ENCODE measurements at places on chromosomes 5 and 9.
A peak's percentile ranks its signal among the peaks of the same experiment; 100 is the strongest.

DNA sequence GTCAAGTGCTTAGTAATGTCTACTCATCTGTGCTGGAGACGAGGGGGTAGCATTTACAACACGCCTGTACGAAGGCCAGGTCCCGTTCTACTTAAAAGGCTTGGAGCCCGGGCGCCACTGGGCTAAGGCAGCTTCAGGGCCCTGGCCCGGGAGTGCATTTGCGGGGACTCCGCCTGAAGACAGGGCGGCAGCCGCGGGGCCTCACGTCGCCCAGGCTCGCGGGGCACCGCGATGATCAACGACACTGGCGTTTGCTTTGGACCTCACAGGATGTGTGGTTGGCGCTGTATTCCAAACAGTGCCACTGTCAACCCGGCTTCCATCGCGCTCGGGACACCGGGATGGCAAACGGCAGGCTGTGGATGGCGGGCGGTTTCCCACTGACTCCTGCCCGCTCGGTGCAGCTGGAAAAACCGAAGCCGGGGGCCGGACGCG, 1.1 kb upstream of the TENT4A start:
- peak; percentile 64 for DNase-seq

- DNase-seq, result no peak
Measured at GRCh38 chr5:110086658-110087388, 397.1 kb downstream of the MAN2A1 start.

- no peak for DNase-seq
Measured at GRCh38 chr5:32638309-32638708, 53.0 kb downstream of the SUB1 start.

DNA sequence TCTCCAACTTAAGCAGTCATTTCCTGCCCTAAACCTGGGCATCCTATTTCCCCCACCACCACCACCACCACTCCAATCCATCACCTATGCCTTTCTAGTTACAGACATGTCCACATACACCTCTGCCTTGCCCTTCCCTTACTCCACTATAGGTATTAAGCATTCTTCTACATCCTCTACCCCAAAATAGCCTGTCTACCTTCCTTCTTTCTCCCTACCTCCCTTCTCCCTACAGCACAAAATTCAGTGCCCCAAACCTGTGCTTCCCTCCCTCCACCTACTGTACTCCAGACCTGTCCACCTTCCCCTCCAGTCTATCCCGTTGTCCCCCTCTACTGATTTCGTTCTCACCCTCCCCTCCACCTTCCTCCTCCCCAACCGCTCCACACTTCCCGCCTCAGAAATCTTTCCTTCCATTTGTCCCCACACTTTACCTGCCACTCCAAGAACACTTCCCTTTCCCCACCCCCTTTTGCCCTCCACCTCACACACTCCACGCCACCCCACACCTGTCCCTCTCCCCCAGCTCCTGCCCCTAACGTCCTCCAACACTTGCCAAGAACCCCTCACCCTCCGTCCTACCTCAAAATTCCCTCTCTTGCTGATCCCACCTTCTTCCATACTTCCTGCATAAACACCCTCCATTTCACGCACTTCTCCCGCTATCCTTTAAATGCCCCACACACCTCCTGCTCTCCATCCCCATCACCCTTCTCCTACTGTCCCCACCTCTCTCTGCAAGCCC, 1.6 kb downstream of the STRBP start:
- DNase-seq, result no peak

DNA sequence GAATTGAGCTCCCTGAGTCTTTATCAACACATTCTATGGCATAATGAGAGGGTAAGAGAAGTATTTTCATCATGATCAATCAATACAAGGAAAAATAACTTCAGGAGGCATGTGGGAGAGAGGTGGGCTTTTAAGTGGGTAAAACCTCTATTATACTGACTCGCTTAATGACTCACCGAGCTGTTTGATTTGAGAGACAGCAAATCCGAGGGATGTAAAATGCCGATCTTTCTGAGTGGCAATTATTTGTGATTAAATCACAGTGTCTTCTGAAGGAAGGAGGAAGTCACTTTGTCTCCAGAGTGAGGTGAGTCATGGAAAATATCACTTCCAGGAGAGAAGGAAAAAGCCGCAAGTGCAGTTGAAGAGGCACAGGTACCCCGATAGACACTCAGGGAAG, 320.4 kb downstream of the DRD1 start:
- no peak for DNase-seq

- no peak for DNase-seq
Measured at GRCh38 chr9:123377211-123377971, 21.4 kb downstream of the CRB2 start.

- DNase-seq, result no peak
Measured at GRCh38 chr9:121881920-121882500, 211.1 kb downstream of the TTLL11 start.

- DNase-seq, result peak; percentile 94
Measured at GRCh38 chr9:33988219-33988890, 60.3 kb downstream of the UBAP2 start.

GRCh38 chr5:143791848-143792731, 19.9 kb upstream of the HMHB1 start:
- DNase-seq, result no peak

Measured in MM.1S (cell line).